ENCODE measurements at places on chromosomes 7 and 10.

DNA sequence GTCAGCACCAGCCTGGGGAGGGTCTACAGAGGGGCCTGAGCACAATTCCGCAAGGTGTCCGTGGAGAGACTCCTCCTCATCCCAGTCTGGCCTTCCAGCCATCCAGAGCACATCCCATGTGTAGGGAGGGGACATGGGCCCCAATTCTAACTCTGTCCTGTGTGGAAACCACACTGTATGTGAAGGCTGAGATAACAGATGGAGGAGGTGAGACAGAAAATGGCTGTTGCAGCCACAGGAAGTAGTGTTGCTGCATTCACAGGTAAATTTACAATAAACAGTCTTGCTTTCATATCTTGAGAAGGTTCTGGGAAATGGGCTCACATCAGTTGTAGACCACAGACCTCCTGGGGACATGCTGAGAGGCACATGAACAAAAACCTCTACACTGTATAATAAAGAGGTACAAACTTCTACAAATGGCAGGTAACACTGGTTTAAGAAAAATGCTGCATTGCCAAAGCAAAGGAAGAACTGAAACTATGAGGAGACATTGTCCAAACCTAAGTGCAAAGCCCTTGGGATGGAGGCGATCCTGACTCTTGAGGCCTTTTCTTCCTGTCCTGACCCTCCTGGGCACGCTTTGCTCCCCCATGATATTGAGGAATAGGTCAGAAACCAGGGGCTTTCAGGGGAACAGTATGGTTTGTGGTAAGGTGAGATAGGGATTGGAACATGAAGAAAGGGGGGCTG, 21.6 kb upstream of the GIMAP2 start:
- DNase-seq = no peak

- no peak for DNase-seq
Observed at GRCh38 chr10:106182542-106182941, 982.0 kb downstream of the SORCS1 start.

- DNase-seq = no peak
Observed at GRCh38 chr7:7173956-7174632, 8.2 kb upstream of the C1GALT1 start.

DNA sequence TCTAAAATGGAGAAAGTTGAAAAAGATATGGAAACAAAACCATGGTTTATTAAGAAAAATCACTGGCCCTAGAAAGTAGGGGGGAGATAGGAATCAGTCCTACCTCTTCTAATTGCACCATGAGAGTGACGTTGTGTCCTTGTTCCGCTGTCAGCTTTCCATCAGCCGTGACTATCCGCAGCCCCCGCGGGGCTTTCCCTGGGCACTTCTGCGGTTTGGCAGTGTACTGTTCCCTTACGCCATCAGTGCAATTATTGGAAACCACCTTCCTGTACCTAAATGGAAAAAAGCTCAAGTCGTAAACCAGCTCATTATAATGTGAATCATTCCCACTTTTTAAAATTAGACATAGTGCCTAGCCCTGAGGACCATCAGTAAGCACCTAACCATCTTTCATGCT, 512.2 kb downstream of the SORCS1 start:
- DNase-seq = no peak

- no peak for DNase-seq
Observed at GRCh38 chr10:63150745-63151144, 17.6 kb downstream of the NRBF2 start.

DNA sequence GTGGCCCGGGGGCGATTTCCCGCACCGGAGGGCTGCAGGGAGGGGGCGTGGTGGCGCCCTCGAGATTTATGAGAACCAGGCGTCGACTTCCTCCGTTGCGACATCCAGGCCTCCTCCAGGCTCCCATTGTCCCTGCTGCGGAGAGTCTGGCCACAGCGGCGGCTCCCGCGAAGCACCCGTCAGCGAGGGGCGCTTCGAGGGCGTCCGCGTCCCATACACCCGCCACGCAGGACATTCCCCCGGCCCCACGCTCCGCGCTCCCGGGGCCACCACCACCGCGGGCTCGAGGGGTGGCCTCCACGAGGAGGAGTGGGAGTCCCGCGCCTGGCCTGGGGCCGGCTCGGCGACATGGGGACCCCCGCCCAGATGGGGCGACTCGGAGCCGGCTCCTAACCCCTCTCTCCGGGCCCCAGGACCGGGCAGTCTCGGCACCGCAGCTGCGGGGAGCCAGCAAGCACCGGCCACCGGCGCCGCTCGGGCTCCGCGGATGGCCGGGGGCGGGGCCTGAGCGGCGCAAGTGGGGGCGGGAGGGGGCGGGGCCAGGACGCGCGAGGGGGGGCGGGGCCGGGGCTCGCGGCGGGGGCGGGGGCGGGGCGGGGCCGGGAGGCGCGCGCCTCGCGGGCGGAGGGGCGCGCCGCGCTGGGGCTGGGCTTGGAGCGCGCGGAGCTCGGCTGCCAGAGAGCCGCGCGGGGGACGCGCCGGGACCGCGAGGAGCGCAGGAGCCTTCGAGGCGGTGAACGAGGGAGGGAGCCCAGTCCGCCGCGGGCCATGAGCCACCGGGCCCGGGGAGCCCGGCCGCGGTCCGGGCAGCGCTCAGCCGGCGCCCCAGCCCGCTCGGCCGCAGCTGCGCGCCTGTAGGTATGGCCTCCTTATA, at the start of gene SH2B2:
TSS of gene SH2B2 (plus strand) at position 632 of the 874 bp plus-strand sequence. CDS start 13,683 bp downstream, outside the sequence.
- peak; percentile 57 for DNase-seq

DNA sequence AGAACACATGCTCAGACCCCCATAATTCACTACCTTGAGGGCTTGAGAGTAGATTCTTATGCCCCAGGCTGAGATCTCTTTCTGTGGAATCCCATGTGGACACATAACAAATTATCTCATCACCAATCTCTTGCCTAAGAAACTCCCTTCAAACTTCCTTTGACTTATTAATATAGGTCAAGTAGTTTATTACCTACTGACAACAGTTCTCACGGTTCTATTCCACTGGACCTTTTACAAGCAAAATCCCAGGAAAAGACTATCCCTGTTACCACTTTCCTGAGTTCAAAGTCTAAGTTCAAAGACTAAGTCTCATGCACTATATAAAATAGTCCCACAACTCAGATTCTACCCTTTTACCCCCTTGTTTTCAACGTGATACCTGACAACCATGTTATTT, 754.7 kb downstream of the SUGCT start:
- DNase-seq = no peak

GRCh38 chr10:29176845-29177832, 111.7 kb upstream of the LYZL1 start:
- DNase-seq = no peak

DNA sequence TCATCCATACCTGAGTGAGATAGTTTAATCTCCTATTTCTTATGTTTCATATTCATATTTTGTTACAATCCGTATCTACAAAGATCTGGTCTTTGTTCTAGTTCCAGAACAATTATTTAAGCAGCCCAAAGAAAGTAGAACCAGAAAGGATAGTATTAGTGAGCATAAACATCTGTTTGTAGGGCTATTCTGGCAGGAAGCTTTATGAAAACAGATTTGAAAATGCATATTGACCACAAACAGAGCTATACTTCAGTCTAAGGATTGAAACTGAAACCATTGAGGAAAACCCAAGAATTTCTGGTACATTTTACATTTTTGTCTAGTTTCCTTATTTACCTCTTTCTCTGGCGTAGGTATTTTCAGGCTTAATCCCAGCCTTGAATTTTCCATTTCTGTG, 28.1 kb downstream of the LRGUK start:
- no peak for DNase-seq

- peak; percentile 81 for DNase-seq
Observed at GRCh38 chr10:122980209-122981065, at the start of gene PSTK. Gene PSTK (plus strand): TSS chr10:122980401. CDS start chr10:122980480, 79 bp downstream.

DNA sequence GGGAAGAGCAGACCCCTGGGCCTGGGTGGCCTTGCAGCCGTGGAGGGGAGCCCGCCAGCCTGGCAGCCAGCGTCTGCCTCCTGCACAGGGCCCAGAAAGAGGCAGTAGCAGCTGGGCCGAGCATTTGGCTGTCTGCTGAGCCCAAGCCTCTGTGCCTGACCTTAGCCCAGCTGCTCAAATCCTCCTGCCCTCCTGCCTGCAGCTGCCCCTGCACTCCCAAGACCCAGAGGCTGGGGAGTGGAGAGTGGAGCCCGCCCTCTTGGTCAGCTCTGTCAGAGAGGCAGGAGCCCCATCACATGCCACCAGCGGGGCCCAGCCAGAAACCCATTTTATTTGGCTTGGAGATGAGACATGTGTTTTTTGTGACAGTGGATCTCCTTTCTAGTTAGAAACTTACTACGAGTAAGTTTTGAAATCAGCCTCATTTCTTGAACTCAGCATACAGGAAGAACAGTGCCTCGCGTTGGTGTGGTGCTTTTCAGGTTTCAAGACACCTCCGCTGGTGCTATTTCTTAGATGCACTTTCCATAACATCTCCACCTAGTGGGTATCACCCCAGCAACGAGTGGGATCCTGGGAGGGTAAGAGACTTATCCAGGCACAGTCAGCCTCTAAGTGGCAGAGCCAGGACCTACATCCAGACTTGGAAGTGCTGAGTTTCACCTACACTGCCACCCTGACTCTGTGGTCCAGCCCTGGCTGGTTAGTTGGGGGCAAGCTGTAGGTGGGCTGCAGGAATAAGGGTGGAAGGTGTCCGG, 477.1 kb downstream of the RPS24 start:
- no peak for DNase-seq

DNA sequence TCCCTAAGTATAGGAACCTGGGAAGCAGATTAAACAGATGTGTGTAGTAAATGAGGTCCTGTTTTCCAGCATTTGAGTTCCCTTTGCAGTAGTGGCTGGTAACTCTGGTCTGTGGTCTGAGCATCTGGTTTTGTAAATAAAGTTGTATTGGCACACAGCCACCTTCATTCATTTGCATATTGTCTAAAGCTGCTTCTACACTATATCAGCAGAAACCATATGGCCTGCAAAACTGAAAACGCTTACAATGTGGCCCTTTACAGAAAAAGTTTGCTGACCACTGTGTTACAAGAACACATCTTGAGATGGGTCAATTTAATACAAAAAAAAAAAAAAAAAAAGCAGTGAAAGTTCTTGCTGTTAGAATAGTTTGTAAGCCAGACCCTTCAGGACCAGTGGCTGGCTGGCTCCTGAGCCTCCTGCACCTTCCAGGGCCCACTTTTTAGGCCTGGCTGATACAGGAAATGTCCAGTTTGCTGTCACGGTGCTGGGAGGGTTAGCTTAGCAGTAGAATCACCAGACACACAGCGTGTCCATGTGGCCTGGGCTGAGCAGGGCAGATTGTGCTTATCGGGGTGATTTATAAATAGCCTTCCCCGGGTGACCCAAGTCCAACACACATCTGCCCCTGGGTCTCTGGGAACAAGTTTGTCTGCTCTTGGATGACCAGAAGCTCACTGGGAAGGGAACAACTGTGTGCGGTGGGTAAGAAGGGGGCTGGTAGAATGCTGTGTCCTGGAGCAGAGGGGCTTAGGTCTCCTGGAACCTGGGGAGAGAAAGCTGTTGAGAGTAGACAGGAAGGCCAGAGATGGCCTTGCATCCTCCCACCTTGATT, 1.4 kb downstream of the C10orf71 start:
- no peak for DNase-seq

- no peak for DNase-seq
Observed at GRCh38 chr10:132539431-132539839, 1.8 kb downstream of the INPP5A start.

DNA sequence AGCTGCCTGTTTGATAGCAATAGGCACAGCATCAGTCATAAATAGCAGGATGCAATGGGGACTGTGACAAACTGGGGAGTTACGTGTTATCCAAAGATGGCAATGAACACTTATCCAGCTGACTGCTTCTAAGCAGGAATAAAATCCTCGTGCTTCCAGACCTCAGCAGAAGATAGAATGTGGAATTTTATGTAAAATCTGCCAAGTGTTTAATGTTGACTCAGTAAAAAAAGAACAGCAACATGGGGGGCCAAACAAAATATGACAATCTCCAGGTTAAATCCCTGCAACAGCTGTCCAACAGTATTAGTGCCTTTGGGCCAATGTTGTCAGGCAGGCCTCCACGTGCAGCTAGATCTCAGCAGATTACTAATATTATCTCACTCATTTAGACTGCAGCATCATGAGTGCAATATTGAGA, 127.3 kb downstream of the SEMA3C start:
- no peak for DNase-seq

GRCh38 chr7:27082171-27082570, 13.6 kb downstream of the HOXA1 start:
- no peak for DNase-seq

GRCh38 chr7:43533801-43534479, 49.0 kb upstream of the STK17A start:
- no peak for DNase-seq

DNA sequence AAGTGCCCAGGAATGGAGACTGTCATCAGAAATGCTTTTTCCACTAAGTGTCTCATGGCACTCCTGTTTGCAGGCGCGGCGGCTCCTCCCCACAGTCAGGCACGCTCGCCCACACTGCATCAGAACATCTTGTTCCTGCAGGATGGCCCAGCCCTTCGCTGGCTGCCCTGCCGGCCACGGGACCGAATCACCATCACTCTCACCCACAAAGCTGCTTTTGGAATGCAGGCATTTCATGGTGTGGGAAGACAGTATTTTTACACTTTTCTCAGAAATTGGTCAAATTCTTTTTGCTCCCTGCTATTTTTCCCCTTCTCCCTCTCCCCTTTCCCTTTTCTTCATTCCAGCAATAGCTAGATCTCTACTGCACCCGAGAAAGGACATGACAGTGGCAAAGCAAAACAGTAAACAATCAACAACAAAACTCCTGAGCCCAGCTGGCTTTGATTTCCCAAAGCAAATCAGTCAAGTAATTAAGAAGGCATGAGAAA, 176.1 kb upstream of the TNS3 start:
- no peak for DNase-seq
